ENCODE measurements at places on chromosomes 1 and 21. TPM values are rescaled to one million over a fixed set of nuclear protein-coding genes. Genes with fewer than 3 reads are reported as not detected.

GRCh38 chr1:93519199-93519829 is 71.4 kb downstream of the FNBP1L start:
- no peaks in the 10 kb centered on the region for H3K27me3 ChIP-seq
- no peaks in the 10 kb centered on the region for H3K4me1 ChIP-seq
- DNase-seq = peak; percentile 47
- H3K36me3 ChIP-seq = no peaks in the 10 kb centered on the region
- H3K27ac ChIP-seq = no peak overlapping the region

- H3K27me3 ChIP-seq = peaks cover 4% of the 10 kb centered on the region
- no peak overlapping the region for H3K27ac ChIP-seq
- H3K4me1 ChIP-seq = no peaks in the 10 kb centered on the region
- no peaks in the 10 kb centered on the region for H3K36me3 ChIP-seq
- DNase-seq = no peak
- H3K4me3 ChIP-seq = no peak overlapping the region
These were observed 8.9 kb downstream of the DCLRE1B start for GRCh38 chr1:113913887-113914664.

DNA sequence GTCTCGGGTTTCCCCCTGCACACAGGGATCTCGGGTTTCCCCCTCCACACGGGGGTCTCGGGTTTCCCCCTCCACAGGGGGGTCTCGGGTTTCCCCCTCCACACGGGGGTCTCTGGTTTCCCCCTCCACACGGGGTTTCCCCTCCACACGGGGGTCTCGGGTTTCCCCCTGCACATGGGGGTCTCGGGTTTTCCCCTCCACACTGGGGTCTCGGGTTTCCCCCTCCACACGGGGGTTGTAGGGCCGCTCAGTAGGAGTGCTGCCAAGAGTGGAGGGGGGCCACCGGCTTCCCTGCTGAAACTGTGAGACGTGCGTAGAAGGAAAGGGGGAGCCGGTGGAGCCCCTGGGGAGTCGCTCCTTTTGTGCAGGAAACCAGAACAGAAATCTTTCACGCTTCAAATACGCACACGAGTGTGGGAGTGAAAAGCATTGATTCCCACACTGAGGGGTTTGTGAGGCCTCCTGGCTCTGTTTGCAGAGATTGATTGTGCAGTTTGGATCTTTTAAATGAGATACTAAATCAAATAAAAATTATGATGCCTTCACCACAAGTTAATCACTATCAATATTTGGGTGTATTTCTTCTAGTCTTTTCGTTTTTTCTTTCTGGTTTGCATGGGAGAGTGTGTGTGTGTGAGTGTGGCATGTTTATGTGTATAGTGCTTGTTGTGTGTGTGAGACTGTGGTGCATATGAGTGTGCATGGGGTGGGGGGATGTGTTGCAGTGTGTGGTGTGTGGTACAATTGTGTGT is 54.3 kb upstream of the TRAPPC10 start:
- H3K27ac ChIP-seq = no peak overlapping the region
- no peak for DNase-seq
- H3K4me3 ChIP-seq = no peak overlapping the region
- no peaks in the 10 kb centered on the region for H3K4me1 ChIP-seq
- peaks cover 7% of the 10 kb centered on the region for H3K36me3 ChIP-seq
- H3K27me3 ChIP-seq = no peaks in the 10 kb centered on the region

DNA sequence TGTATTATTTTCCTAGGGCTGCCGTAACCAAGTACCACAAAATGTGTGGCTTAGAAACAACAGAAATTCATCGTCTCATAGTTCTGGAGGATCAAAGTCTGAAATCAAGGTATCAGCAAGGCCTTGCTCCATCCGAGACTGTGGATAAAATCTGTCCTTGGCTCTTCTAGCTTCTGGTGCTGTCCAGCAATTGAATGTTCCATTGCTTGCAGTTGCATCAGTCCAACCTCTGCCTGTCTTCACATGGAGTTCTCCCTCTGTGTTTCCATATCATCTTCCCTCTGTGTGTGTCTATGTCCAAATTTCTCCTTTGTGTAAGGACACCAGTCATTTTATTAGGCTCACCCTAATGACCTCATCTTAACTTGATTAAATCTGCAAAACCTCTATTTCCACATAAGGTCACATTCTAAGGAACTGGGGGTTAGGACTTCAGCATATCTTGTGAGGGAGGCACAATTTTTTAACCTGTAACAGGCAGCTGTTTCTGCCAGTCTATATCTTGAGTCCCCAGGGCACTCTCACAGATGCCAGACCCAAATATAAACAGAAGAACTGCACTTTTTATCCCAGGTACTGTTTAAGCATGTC is 84.2 kb downstream of the ERG start:
- H3K36me3 ChIP-seq = no peaks in the 10 kb centered on the region
- H3K27ac ChIP-seq = no peak overlapping the region
- H3K4me1 ChIP-seq = no peaks in the 10 kb centered on the region

Gene ASAP3
- 72.3 TPM for polyA plus RNA-seq

Gene OR2L5
- polyA plus RNA-seq = not detected

GRCh38 chr1:116580446-116581322 is 9.9 kb upstream of the CD58 start:
- H3K27ac ChIP-seq = no peak overlapping the region
- no peaks in the 10 kb centered on the region for H3K27me3 ChIP-seq
- peak; percentile 32 for DNase-seq
- H3K4me1 ChIP-seq = no peaks in the 10 kb centered on the region

Gene CD58
- 20.0 TPM for polyA plus RNA-seq

DNA sequence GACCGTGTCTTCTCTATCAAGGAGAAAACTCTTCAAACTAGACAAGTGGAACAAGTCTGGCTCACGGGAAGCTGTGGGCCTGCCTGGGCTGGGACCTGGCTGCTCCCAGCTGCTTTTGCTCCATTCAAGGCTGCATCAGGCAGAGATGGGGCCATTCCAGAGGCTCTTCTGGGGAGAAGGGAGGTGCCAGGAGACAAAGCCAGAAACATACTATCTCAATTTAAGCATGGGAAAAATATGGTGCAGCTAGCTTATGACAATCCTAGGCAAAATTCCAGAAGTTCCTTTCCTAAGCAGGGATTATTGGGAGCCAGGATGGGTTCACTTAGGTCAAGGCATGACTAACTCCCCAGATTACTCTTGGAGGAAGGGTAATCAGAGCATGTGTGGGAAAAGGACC is 90.8 kb upstream of the SLC2A1 start:
- no peak overlapping the region for H3K27ac ChIP-seq
- DNase-seq = no peak
- H3K4me3 ChIP-seq = no peak overlapping the region
- no peaks in the 10 kb centered on the region for H3K36me3 ChIP-seq
- H3K27me3 ChIP-seq = no peaks in the 10 kb centered on the region

DNA sequence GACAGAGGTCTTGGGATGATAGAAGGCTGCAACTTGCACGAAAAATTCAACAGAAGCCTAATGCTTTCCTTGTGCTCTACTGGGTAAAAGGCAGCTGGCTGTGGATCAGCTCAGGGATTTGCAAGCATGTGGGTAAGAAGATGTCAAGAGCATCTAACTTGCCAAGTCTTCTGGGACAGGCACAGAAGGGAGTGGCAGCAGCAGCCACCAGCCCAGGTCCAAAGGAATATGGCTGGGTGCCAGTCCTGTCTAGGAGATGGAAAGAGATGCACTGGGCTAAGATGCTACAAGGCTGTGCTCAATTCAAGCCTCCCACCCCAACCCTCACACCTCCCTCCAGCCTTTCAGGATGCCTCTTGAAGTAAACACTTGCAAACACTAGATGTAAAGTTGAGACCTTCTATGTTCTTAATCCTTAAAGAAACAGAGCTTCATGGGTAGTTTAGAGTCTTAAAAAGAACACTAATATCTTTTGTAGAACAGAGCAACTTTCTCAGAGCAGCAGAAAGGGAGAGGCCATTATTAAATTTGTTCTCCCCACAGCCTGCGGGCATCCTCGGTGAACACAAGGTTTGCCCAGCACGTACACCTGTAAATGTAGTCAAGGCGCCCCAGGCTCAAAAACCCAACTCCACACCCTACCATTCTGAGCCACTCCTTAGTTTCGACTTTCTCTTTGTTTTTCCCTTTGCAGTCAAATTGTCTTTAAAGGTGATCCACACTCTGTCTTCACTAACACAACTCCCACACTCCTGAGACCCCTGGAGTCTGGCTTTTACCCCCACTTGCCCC is 64.6 kb upstream of the BCAR3 start:
- peaks cover 9% of the 10 kb centered on the region for H3K4me1 ChIP-seq
- no peak for DNase-seq
- peaks cover 90% of the 10 kb centered on the region for H3K27me3 ChIP-seq
- H3K36me3 ChIP-seq = no peaks in the 10 kb centered on the region
- H3K27ac ChIP-seq = no peak overlapping the region

Gene KANK4
- polyA plus RNA-seq = 2.8 TPM

Gene CGN
- 1.2 TPM for polyA plus RNA-seq

Gene OR10J1
- not detected for polyA plus RNA-seq

GRCh38 chr1:66916320-66916719 is 8.3 kb downstream of the DNAI4 start:
- no peaks in the 10 kb centered on the region for H3K4me1 ChIP-seq
- no peaks in the 10 kb centered on the region for H3K27me3 ChIP-seq
- no peak for DNase-seq
- H3K36me3 ChIP-seq = no peaks in the 10 kb centered on the region
- H3K27ac ChIP-seq = no peak overlapping the region

Gene TOR1AIP2
- 21.9 TPM for polyA plus RNA-seq

Gene AUNIP
- polyA plus RNA-seq = 5.6 TPM

- H3K4me1 ChIP-seq = no peaks in the 10 kb centered on the region
- DNase-seq = peak; percentile 85
- no peaks in the 10 kb centered on the region for H3K36me3 ChIP-seq
- no peak overlapping the region for H3K4me3 ChIP-seq
- H3K27me3 ChIP-seq = peaks cover 18% of the 10 kb centered on the region
These were observed 180.6 kb upstream of the EDN2 start for GRCh38 chr1:41664861-41665640.

Gene FCRL1
- polyA plus RNA-seq = not detected

- no peak overlapping the region for H3K27ac ChIP-seq
- H3K27me3 ChIP-seq = no peaks in the 10 kb centered on the region
- H3K36me3 ChIP-seq = no peaks in the 10 kb centered on the region
- peak; percentile 78 for DNase-seq
- no peak overlapping the region for H3K4me3 ChIP-seq
- H3K4me1 ChIP-seq = no peaks in the 10 kb centered on the region
These were observed 308.5 kb upstream of the ADAMTS5 start for GRCh38 chr21:27275294-27275927.

GRCh38 chr1:36533897-36534296 is 51.2 kb upstream of the CSF3R start:
- no peak for DNase-seq
- no peaks in the 10 kb centered on the region for H3K36me3 ChIP-seq
- H3K4me1 ChIP-seq = no peaks in the 10 kb centered on the region
- H3K27me3 ChIP-seq = no peaks in the 10 kb centered on the region
- no peak overlapping the region for H3K27ac ChIP-seq

DNA sequence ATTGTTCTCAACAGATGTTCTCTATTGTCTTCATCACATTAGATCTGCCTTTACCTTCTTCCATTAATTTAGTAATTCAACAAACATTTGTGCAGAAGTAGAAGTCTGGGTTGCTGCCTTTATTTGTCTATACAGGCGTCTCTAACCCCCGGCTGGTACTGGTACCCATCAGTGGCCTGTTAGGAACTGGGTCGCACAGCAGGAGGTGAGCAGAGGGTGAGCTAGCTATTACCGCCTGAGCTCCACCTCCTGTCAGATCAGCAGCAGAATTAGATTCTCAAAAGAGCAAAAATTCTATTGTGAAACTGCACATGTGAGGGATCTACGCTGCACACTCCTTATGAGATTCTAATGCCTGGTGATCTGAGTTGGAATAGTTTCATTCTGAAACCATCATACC is 12.9 kb upstream of the EDEM3 start:
- no peaks in the 10 kb centered on the region for H3K27me3 ChIP-seq
- H3K4me3 ChIP-seq = no peak overlapping the region
- no peak for DNase-seq
- H3K36me3 ChIP-seq = no peaks in the 10 kb centered on the region

Gene S100A6
- polyA plus RNA-seq = 54.7 TPM

DNA sequence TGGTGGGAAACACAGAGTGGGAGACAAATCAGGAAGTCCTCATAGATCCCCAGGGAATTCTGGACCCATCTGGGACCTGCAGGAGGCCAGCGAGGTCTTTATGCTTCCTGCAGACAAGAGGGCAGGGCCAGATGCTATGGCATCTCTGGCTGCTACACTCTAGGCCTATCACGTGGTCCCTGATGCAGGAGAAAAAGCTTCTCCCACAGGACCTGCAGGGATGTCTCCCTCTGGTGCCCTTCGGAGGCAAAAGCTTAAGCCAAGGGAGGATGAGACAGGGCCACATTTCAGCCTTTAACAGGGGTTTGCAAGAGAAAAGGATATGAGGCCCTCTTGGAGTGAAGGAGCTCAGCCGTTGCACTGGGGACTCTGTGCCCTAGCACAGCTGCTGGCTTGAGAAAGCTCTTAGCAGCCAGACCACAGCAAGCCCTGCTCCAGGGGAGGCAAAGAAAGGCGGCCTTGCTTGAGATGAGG is 243.0 kb downstream of the C1orf94 start:
- no peaks in the 10 kb centered on the region for H3K4me1 ChIP-seq
- H3K4me3 ChIP-seq = no peak overlapping the region
- H3K27me3 ChIP-seq = peaks cover 5% of the 10 kb centered on the region
- H3K27ac ChIP-seq = no peak overlapping the region
- no peaks in the 10 kb centered on the region for H3K36me3 ChIP-seq

Gene SYCP1
- polyA plus RNA-seq = not detected

DNA sequence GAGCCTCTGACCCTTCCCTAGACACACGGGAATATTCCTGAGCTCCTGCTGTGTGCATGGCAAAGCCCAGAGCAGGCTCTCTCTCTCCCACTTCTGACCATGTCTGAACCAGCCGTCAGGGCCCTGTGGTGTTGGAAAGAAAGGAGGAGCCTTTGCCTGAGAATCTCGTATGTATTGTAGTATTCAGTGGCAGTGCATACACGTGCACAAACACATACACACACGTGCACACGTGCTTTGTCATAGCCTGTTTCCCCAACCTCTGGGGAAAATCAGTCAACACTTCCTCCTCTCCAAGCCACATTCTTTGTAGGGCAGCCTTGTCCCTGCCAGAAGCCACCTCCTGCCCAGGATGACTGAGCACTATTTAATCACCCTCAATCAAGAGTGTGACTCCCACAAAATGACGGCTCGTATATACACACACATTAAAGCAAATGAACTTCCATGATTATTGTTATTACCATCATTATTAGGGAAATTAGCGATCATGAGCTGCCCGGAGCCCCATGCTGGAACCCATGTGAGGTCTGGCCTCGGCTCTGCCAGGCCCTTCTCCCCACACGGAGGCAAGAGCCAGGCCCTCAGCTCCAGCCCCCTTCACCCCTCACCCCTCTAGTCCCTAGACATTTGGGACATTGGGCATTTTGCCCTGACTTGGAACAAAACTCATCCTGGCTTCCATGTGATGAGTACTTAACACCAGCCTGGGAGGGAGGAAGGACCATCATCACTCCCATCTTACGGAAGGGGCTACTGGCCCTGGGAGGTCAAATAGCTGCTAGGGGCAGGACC is 331.9 kb downstream of the NPHP4 start:
- H3K36me3 ChIP-seq = no peaks in the 10 kb centered on the region
- H3K4me3 ChIP-seq = no peak overlapping the region
- H3K4me1 ChIP-seq = no peaks in the 10 kb centered on the region
- DNase-seq = no peak
- H3K27ac ChIP-seq = no peak overlapping the region

Gene HSD3B1
- polyA plus RNA-seq = 0.07 TPM
